ENCODE measurements at places on chromosomes 12 and 14. TPM values are rescaled to one million over a fixed set of nuclear protein-coding genes. Genes with fewer than 3 reads are reported as not detected.

The TCL1B gene
- not detected for total RNA-seq

- DNase-seq, result no peak
Observed at GRCh38 chr12:124031058-124031457, 58.0 kb downstream of the ZNF664 start.

GRCh38 chr14:102486513-102487203, 22.9 kb downstream of the ANKRD9 start:
- DNase-seq, result no peak

The ZBTB25 gene
- 9.4 TPM for total RNA-seq

The MTHFD1 gene
- total RNA-seq, result 79.3 TPM

The TPPP2 gene
- not detected for total RNA-seq

DNA sequence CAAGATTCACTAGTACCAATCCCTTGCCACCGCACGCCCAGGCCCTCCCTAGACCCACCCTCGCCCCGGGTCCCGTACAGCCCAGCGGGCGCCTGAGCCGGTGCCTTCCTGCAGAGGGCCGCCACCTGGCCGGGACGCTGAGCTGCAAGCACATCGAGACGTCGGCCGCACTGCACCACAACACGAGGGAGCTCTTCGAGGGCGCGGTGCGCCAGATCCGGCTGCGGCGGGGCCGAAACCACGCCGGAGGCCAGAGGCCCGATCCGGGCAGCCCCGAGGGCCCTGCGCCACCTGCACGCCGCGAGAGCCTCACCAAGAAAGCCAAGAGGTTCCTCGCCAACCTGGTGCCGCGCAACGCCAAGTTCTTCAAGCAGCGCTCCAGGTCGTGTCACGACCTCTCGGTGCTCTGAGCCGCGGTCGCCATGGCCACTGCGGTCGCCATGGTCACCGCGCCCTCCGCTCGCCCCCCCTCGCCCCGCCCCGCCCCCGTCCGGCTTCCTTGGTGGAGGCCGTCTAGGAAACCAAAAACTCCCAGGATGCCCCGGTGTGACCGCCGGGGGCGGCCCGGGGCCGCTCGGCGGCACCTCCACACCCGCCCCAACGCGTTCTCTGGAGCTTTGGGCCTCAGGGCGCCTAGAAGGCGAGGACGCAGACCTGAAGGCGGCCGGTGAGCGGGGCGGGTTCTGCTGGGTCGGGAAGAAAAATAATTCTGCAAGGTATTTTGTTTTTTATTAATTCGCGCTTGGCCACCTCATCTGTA, 3.7 kb downstream of the REM2 start:
- no peak for DNase-seq

The FAM186B gene
- 0.30 TPM for total RNA-seq

GRCh38 chr14:36827861-36828260, 166.2 kb downstream of the PAX9 start:
- no peak for DNase-seq

The KRT78 gene
- total RNA-seq, result not detected

- no peak for DNase-seq
Observed at GRCh38 chr14:104558231-104559027, 21.1 kb upstream of the C14orf180 start.

- DNase-seq, result no peak
Observed at GRCh38 chr14:90383731-90384542, 12.9 kb upstream of the CALM1 start.

- no peak for DNase-seq
Observed at GRCh38 chr14:69101331-69101826, 51.5 kb downstream of the DCAF5 start.

DNA sequence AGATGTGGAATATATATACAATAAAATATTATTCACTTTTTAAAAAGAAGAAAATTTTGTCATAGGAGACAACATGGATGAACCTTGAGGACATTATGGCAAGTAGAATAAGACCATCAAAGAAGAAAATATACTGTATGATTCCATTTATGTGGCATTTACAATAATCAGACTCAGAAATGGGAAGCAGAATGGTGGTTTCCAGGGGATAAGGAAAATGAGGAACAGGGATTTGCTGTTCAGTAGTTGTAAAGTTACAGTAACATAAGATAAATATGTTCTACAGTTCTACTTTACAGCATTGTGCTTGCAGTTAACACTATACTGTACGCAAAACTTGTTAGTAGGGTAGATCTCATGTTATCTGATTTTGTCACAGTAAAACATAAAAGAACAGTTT, 1271.0 kb downstream of the LRFN5 start:
- DNase-seq, result no peak

The B3GNT4 gene
- 0.64 TPM for total RNA-seq

The CCT2 gene
- total RNA-seq, result 162 TPM
